ENCODE measurements at places on chromosomes 1 and 21. TPM values are rescaled to one million over a fixed set of nuclear protein-coding genes. Genes with fewer than 3 reads are reported as not detected.

The DVL1 gene
- total RNA-seq, result 86.0 TPM

The NOTCH2NLA gene
- total RNA-seq, result 80.7 TPM

The C8B gene
- not detected for total RNA-seq

The P3R3URF gene
- not detected for total RNA-seq

The LCE3E gene
- total RNA-seq, result not detected

The ABCG1 gene
- total RNA-seq, result 5.2 TPM

The RAB25 gene
- total RNA-seq, result not detected

The CFHR5 gene
- not detected for total RNA-seq

The JAM2 gene
- 2.0 TPM for total RNA-seq

The TMEM61 gene
- total RNA-seq, result not detected

The NBPF4 gene
- not detected for total RNA-seq

The OR2T11 gene
- not detected for total RNA-seq

The ERVH48-1 gene
- under 0.01 TPM for total RNA-seq

The SPRR1A gene
- total RNA-seq, result not detected

The FCAMR gene
- total RNA-seq, result not detected

The TBX19 gene
- 1.1 TPM for total RNA-seq

The APCS gene
- total RNA-seq, result not detected

The PLCH2 gene
- total RNA-seq, result under 0.01 TPM

The ASPM gene
- total RNA-seq, result 4.8 TPM

The ADCY10 gene
- 0.19 TPM for total RNA-seq

The SH2D1B gene
- total RNA-seq, result not detected

The RGS4 gene
- 919 TPM for total RNA-seq

The SYTL1 gene
- total RNA-seq, result under 0.01 TPM

The LCE2A gene
- not detected for total RNA-seq

The DCST1 gene
- not detected for total RNA-seq

The C1orf226 gene
- total RNA-seq, result 0.56 TPM

The A3GALT2 gene
- not detected for total RNA-seq

The PPFIA4 gene
- 9.0 TPM for total RNA-seq

The LEPROT gene
- 37.4 TPM for total RNA-seq

The ADGRL2 gene
- total RNA-seq, result 226 TPM

The CFHR3 gene
- total RNA-seq, result not detected

The GUCA2B gene
- total RNA-seq, result not detected

The IGSF21 gene
- total RNA-seq, result not detected

The PLEKHN1 gene
- total RNA-seq, result 0.28 TPM

The KRTAP13-3 gene
- not detected for total RNA-seq

The LCE1F gene
- total RNA-seq, result not detected

The HPDL gene
- total RNA-seq, result 0.56 TPM

The CA6 gene
- not detected for total RNA-seq

The H6PD gene
- total RNA-seq, result 10.7 TPM

The C8A gene
- total RNA-seq, result not detected

The TMOD4 gene
- total RNA-seq, result not detected

The DEPDC1 gene
- total RNA-seq, result 4.2 TPM

The NCAM2 gene
- total RNA-seq, result 11.6 TPM

The ETV3L gene
- not detected for total RNA-seq

The CAMTA1 gene
- 59.6 TPM for total RNA-seq

The SPRR2E gene
- not detected for total RNA-seq

The ZNF683 gene
- total RNA-seq, result not detected

The IFFO2 gene
- total RNA-seq, result 18.2 TPM

The NPHS2 gene
- not detected for total RNA-seq

The TRIM45 gene
- total RNA-seq, result 3.4 TPM

The GJA4 gene
- 0.58 TPM for total RNA-seq

Data from regular cardiac myocyte (primary cell).